Activated CD8-positive, alpha-beta memory T cell treated with anti-CD3 and anti-CD28 coated beads, Interleukin-2, amount 50 U/mL, for 48 hours (primary cell): ENCODE measurements at places on chromosomes 6 and 20.

DNA sequence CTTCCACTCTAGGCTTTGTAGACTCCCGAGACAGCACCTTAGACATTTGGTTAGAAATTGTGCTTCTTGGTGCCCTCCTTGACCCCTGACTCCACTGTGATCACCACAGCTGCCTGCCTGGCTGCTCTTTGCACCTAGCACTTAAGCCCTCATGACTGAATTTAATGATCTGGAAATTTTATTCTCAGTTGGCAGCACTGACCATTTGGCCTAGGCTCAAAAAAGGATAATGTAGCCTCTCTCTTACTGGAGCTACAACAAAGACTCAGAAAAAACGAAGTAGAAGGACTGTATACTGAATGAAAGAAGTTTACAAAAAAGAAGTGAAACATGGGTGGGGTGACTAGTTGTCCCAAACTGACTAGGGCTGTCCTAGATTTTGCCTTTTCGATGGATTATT is 11.3 kb upstream of the ABRACL start:
- no peak for DNase-seq

- DNase-seq, result no peak
Measured at GRCh38 chr6:5446362-5447075, 185.2 kb downstream of the FARS2 start.

DNA sequence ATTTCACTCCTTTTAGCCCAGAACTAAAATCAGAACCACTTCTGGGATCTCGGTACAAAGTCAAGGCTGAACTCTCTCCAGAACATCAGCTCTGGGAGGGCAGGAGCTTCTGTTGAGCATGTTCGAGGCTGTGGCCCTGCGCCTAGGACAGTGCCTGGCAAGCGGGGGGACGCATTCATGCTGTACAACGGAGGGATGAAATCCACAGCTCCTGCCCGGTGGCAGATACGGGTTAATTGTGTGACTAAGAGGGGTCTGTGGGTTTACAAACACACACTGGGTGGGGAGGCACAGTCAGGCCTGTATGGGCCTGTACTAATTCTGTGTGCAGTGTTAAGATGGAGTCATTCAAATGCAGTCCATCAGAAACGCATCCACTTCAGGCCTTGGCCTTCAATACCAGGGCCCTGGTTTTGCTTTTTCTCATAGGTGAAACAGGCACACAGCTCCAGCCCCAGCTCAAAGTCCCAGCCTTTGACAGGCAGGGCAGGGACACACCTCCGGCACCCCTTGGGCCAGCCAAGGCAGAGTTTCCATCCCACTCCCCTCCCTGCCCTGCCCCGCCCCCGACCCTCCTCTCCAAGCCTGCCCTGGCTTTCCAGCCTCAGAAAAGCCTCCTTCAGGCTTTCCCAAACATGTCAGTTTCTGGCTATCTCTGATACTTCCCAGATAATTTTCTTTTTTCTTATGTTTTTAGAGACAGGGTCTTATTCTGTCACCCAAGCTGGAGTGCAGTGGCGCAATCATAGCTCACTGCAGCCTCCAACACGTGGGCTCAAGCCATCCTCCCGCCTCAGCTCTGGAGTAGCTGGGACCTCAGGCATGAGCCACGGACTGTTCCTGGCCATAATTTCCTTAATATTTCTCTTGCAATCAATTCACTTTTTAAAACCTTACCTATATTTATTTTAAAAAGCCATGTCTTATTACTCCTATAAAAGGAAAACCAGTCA is 109.8 kb downstream of the SULF2 start:
- peak; percentile 23 for DNase-seq

GRCh38 chr6:135231469-135231844 is 50.3 kb downstream of the MYB start:
- DNase-seq, result no peak

- DNase-seq, result peak; percentile 70
Measured at GRCh38 chr6:2862712-2863181, 21.1 kb upstream of the SERPINB1 start.

GRCh38 chr20:53921443-53921973 is 148.9 kb downstream of the BCAS1 start:
- DNase-seq, result peak; percentile 29

DNA sequence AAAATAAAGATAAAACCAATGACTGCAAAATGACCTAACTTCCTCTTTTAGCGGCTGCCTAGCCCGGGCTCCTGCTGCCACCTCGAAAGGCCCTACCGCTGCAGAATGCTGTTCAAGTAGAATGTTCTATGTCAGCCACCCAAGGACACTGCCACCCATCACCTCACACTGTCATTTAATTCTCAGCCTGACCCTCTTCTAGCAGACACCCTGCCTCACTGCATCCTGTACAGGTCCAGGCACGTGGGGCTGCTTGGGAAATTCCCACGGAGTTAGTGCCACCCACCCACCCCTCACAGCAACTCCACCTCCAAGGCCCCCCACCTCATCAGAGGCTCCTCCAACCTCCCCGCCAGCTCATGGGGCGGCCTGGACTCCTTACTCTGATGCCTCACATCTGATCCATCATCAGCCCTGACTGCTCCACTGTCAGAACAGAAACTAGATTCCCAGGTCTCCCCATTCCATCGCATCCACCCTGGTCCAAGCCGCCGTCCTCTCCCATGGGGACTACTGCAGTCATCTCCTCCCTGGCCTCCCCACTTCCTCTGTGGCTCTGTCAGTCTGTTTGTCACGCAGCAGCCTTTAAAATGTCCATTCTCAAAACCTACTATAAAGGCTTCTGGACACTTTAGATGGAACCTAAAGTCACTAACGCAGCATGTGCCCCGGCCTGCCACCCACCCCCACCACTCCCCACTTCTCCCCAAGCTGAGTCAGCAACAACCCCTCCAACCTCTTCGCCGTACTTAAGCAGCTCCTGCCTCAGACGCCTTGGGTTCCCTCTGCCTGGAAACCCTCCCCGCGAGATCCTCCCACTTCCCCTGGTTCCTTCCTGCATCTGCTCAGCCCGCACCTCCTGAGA is 17.0 kb downstream of the NFATC2 start:
- DNase-seq, result peak; percentile 73

DNA sequence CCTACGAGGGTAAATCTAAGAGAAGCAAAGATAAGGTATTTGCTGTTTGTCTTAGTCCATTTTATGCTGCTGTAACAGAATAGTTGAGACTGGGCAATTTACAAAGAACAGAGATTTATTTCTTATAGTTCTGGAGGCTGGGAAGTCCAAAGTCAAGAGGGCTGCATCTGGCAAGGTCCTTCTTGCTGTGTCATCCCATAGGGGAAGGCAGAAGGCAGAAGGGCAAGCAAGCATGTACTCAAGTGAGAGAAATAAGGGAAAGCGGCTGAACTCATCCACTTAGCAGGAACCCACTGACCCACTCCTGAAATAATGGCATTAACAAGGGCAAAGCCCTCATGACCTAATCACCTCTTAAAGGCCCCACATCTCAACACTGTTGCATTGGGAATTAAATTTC is 102.7 kb downstream of the AGPAT4 start:
- DNase-seq, result no peak

GRCh38 chr6:11404838-11405237 is 132.7 kb upstream of the TMEM170B start:
- no peak for DNase-seq

- DNase-seq, result no peak
Measured at GRCh38 chr6:37168811-37169495, 999 bp upstream of the PIM1 start.

GRCh38 chr20:31751126-31751525 is 12.0 kb downstream of the TPX2 start:
- DNase-seq, result no peak

- DNase-seq, result no peak
Measured at GRCh38 chr20:25073544-25073943, 8.4 kb downstream of the VSX1 start.

DNA sequence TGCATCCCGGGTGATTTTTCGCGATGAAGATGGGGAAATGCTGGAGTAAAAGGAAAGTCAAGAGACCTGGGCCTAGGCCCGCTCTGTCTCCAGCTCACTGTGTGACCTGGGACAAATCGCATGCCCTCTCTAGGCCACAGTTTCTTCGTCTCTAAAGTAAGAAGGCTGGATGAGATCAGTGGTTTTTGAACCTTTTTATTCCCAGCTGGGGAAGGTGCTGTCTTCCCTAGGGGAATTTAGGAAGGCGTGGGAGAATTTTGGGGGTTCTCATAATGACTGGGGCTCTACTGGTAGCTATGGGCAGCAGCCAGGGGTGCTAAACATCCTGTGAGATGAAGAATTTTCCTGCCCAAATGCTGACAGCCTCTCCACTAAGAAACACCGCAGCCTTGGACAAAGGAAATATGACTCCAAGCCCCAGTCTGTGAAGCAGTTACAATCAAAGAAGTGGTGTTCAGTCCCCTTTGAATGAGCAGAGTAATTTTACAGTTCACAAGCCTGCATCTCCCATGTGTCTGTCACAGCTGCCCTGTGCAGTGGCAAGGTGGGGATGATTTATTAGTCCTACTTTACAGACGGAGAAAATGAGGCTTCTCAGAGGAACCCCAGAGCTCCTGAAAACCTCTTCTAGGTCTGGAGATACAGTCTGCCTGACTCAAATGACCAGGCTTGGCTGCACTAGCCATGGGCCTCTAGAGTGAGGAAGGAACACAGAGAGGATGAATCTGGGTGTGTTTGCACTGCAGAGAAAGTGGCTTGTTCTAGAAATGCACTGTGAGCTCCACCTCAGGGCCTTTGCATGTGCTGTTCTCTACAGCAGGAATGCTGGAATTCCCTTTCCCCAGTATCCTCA is 57.2 kb downstream of the RAB44 start:
- no peak for DNase-seq

DNA sequence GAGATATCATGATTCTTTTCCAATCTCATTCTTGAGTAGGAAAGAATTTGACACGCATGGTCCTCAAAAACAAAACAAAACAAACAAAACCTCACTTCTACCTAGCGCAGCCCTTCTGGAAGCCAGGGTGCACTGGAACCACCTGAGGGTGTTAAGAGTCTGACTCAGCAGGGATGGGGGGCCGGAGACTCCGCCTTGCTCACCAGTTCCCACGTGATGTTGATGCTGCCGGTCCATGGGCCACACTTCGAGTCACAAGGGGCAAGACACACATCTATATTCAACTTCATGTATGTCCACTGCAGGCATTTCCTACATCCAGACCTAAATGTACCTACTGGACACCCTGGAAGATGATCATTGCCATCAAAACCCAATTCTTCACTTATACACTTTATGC is 30.4 kb downstream of the BFSP1 start:
- peak; percentile 8 for DNase-seq

DNA sequence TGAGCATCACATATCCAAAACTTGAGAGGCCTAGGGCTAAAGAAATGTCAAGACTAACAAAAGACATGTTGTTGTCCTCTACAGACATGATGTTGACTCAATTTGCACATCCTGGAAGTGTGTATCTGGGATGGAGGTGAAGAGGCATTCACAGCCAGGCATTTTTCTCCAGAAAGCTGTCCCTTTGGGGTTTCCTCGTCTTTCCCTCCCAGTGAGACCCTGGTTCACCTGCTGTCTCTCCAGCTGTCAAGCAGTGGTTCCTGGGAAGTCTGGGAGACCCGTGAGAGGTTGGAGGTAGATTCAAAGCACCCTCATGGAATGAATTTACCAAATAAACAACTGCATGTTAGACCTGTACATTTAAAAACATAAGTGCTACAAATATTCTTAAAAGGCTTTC is 32.1 kb downstream of the BACH2 start:
- DNase-seq, result no peak

DNA sequence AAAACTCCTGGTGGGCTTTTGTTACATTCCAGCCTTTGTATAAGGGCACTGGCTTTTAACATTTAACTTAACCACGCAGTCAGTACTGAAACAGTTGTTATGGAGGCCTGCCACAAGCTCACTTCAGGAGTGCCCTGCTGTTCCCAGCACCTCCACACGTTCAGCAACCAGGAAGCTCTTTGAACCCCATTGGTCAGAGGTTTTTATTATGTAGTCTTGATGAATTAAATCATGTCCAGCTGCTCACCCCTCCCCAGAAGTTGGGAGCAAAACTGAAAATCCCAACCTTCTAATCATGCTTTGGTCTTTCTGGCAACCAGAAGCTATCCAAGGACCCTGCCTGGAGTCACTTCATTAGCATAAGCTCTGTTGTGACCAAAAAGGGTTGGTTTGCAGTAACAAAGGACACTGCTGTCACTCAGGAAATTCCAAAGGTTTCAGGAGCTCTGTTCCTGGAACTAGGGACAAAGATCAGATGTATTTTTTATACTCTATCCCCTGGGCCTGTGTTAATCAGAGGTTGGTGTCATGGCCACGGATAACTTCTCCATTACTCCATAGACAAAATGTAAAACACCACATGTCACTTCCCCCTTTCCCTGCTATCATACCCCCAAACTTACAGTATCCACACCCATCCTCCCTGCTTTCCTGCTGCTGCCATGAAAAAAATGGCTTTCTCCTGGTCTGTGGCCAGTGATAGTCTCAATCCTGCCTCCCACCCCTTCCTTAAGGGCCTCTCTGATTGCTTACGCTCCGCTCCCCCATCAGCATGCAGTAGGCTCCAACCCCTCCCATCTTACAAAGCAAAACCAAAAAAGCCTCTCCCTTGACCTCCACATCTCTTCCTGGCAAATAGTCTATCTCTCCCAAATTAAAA is 3.1 kb downstream of the ARMC12 start:
- DNase-seq, result no peak

- DNase-seq, result no peak
Measured at GRCh38 chr6:10513544-10513943, 7.6 kb upstream of the GCNT2 start.

DNA sequence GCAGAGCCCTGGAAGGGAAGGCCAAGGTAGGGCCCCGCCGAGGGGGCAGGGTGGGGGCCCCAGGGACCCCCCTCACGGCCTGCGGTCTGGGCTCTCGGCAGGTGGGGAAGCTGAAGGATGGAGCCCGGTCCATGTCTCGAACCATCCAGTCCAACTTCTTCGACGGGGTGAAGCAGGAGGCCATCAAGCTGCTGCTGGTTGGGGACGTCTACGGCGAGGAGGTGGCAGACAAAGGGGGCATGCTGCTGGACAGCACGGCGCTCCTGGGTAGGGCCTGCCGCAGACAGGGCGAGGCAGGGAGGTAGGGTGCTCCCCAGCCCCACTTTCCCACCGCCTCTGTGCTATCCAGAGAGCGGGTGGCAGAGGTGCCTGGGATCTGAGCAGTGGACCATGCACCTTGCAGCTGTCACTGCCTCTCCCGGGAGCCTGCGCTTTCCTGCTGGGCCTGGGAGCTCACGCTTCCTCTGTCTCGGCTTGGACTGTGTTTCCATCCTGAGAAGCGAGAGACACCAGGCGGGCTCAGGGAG is 83.1 kb downstream of the SYNJ2 start:
- no peak for DNase-seq

GRCh38 chr6:37938909-37939308 is 119.4 kb downstream of the ZFAND3 start:
- no peak for DNase-seq
